ENCODE measurements at places on chromosomes 4 and X.

DNA sequence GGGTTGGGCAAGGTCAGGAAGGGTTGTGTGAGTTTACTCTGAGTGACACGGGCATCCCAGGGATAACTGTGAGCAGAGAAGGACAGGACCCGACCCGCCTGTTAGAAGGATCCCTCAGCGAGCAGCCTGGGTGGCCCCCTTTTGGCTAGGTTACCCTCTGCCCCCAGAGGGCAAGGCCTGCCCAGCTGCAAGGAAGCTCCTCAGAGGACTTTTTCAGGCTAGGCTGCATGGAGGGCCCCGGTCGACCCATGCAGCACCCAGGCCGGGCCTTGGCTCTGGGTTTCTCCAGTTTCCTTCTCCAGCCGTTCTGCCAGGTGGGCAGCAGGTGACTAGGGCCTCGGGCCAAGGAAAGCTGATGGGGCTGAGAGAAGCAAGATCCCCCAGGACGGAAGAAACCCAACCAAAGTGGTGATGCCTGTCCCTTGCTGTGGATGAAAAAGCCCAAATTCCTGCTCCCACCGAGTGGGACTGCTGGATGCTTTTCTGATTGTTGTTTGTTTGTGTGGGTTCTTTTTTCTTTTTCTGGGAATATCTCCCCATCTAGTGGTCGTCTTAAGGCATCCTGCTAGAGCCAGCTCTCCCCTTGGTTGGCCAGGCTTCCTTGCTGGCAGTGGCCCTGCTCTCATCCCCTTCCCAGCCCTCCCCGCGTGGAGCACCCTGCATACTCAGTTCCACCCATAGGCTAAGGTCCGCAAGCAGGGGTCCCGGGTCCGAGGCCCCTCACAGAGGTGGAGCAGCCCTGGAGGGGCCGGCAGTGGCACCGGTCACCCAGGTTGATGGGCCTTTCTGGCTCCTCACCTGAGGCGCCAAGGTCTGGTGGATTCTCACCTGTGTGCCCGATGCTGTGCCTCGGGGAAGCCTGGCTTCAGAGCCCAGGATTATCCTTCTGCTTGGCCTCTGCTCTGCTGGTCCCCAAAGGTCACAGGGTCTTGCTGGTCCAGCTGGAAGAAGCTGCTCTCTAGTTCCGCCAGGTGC, 1.8 kb downstream of the ZFP92 start:
- no peak for DNase-seq

- no peak for DNase-seq
These were observed 13.8 kb upstream of the CFAP299 start for GRCh38 chr4:80321776-80322175.

DNA sequence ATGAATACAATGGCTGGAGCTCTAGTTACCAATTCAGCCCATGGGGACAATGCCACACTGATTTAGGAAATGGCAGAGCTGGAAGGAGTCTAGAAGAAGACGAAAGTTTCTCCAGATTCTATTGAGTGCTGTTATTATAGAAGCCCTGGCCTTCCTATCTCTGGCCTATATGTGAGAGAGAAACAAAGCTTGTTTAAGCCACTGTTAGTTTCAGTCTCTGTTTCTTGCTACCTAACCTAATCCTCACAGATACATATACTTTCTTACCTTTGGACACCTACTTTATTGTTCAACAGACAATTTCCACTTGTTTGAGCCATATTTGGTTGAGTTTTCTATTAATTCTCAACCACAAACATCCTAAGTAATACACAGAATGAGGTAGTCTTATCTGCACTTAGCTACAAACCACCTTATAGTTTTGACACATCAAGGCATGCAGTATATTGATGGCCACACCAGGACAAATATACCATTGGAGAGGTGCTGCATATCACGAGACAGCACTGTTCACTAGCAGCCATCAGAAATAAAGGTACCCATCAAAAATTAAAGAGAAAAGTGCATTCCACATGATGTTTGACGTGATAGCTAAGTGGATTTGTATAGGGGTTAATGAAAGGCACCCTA, 190.2 kb downstream of the SMIM20 start:
- DNase-seq = no peak

DNA sequence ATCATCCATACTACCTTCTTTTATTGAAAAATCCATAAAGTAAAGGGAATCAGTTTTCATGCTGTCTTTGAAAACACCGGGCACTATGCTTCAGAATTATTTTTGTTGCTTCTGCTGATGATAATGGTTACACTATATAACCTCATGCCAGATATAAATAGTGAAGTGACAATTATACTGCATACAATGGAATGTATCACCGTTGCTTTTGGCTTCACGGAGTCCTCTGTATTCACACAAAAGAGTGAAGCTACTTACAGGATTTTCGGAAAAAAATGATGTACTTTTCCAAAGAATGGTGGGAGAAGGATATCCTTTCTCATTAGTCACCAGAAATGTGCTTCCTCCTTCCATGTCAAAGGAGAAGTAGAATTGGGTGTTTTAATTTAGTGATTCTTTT, 159.1 kb upstream of the PITX2 start:
- no peak for DNase-seq

- no peak for DNase-seq
These were observed 98.8 kb upstream of the CLNK start for GRCh38 chr4:10783351-10783750.

- DNase-seq = no peak
These were observed 13.9 kb downstream of the RHOH start for GRCh38 chr4:40210776-40211175.

DNA sequence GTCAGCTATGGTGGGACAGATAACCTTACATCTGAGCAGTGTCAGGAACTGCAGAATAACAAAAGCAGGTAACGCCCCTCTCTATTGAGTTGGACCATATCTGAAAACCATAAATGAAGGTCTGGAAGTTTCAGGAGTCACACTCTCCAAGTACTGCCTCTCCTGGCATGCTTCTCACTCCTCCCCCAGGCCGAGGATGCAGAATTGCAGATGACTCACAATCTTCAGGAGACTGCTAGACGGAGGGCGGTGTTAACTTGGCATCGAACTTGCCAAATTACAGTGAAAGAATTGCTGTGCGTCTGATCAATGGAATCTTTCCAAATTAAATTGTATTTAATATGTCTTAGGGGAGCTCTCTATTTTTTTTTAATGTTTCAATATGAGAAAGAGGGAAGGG, 67.1 kb upstream of the TRIM2 start:
- DNase-seq = no peak

GRCh38 chr4:7107166-7107905, 39.5 kb upstream of the GRPEL1 start:
- no peak for DNase-seq

DNA sequence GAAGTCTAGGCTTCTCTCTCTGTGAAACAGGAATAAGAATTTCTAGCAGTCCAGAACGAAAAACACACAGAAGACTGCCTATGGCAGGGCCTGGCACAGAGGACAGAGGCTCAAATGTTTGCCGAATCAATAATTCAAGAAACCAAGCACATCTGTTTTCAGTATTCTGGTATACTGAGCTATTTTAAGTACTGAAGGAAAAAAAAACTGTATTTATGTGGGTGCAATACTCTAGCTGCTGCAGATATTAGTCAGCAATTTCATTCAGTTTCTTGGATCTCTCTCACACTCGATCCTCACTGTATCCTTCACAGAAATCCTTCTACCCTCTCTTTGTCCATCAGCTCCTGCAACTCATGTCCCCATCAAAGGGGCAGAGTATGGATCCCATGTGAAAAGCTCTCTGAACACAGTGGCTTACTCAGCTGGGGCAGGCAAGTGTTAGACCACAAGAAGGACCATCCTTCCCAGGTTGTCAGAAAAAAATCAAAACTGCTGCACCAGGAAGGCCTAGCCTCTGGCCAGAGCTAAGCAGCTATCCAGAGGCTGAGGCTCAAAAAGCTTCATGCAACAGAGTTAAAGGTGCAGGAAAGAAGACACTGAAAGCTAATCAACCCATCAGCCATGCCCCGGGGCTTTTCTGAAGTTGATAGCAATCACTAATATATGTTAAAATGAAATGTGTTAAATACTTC, 9.1 kb upstream of the USO1 start:
- DNase-seq = no peak

GRCh38 chrX:16666541-16666940, 16.6 kb downstream of the S100G start:
- DNase-seq = no peak

DNA sequence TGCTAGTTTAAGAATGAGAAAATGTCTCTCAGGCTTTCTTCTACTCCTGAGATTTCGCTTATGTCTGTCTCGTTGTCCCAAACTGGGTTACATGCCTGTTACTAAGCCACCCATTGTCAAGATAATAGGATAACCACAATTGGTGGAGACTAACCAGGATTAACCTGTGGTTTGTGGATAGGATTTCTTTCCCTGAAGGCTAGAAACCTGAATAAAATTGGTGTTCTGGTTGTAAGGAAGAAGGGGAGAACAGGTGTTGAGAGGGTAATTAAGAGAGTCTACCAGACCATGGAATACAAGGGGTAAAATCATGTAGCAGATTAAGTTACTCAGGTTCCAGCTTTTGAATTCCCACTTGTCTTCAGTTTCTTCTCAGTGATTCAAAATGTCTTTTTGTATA, 225.4 kb downstream of the CPE start:
- DNase-seq = no peak

DNA sequence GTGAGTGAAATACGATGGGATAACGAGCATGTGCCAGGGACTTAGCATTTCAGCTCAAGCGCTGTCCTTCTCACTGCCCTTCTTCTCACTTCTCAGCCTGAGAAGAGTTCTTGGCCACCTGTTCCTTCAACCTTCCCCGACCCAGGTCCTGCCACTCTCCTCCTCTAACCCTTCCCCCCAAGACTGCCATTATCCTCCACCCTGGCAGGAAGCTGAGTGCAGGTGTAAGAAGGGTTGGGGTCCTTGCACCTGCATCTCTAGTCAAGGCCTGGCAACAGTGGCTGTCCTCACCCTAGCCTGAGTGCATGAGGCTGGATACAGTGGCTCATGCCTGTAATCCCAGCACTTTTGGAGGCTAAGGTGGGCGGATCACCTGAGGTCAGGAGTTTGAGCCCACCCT, 19.9 kb upstream of the STIM2 start:
- no peak for DNase-seq

DNA sequence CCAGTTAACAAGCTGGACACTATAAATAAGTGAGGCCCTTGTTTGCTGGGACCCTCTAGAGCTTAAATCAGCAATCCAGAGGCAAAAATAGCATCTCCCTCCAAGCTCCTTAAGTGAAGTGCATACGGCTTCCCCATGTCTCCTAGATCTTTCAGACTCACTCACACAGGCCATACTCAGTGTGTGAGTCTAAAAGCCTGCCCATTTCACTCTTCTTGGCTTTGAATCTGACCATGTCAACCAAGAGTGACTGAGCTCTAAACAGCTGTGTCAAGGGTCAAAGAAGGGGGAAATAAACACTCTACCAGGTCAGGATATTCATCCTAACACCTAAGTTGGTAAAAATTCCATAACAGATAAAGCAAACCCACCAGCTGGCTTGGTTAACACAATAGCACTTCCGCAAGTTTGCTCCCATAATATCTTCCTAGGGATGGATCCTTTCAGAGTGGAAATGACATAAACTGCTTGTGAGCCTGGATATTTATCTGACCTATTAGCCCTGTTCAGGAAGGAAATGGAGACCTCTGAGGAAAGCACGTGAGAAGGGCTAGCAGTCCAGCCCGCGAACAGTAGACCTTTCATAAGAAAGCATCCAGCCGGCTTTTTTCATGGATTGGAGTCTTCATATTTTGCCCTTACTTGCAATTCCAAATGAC, 65.6 kb downstream of the MID1 start:
- DNase-seq = no peak

GRCh38 chr4:2069986-2070385, 10.9 kb downstream of the NAT8L start:
- DNase-seq = no peak

DNA sequence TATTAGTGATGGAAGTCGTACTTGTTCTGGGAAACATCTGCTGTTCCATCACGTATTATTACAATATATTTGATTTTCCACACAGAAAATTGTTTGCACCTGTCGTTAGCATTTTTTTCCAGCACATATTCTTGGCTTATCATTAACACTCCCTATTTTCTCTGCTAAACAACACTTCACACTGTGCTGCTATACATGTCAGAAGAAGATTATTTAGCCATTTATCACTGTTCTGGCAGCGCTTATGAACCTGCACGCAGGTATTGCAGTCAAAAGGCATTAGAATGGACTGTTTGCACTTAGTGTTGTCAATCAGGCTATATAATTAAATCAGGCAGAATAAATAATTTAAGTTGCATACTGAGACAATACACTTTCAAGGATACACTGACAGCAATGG, 218.6 kb downstream of the CHM start:
- DNase-seq = no peak

- DNase-seq = peak; percentile 72
These were observed 41.3 kb upstream of the ATP6AP2 start for GRCh38 chrX:40539214-40540142.

GRCh38 chrX:128975745-128976144, 547.5 kb downstream of the SMARCA1 start:
- DNase-seq = no peak

DNA sequence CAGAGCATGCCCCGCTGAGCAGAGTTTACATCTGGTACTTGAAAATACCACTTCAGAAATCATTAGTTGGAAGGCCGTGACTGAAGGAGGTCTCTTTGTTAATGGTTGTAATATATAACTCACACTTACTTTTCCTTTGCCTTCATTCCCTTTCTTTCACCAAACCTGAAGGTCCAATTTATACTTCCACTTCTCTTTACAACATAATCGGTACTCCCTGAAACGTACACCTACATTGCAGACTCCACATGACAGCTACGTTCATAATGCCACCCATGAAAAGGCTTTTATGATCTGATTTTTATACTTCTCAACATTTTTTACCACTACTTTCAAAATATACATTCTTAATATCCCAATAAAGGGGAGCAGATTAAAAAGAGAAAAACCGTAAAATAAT, 298.7 kb downstream of the C4orf33 start:
- no peak for DNase-seq

DNA sequence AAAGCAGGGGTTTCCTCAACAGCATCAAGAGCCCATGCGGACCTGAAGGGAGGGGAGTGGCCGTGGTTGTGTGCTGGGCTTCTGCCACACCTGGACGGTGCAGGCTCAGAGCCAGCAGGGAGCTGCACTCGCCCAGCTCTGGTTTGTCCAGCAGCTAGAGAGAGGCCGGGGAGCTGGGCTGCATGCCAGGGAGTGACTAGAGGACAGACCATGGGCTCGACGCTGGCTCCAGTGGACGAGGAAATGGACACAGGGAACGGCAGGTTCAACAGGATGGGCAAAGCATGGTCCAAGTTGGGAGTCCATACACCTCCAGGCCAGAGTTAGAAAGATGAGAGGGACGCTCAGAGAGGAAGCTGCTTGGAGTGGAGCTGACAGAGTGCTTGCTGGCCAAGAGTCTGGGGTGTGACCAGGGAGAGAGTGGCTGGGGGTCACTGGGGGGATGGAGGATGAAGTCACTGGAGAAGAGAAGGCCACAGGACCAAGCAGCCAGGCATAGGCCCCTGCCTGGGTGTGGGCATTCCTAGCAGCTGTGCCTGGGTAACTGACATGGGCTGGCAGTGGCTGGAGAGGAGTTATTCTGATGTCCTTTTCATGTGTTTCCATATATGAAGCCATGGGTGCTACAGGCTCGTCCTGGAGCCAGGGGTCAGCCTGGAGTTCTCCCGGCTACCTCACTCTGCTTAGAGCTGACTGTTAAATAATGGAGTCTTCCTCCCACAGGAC, 42.8 kb downstream of the HTT-AS start:
- no peak for DNase-seq

- no peak for DNase-seq
These were observed 21.1 kb downstream of the NMU start for GRCh38 chr4:55615008-55615407.

- no peak for DNase-seq
These were observed 643 bp downstream of the SRP72 start for GRCh38 chr4:56468097-56468422.

Data from right atrium auricular region (tissue), 2 donors.